ENCODE measurements at places on chromosomes 2 and 18. TPM values are rescaled to one million over a fixed set of nuclear protein-coding genes. Genes with fewer than 3 reads are reported as not detected.

Gene DLX2
- total RNA-seq, result 0.55 TPM

Gene TEKT4
- not detected for total RNA-seq

DNA sequence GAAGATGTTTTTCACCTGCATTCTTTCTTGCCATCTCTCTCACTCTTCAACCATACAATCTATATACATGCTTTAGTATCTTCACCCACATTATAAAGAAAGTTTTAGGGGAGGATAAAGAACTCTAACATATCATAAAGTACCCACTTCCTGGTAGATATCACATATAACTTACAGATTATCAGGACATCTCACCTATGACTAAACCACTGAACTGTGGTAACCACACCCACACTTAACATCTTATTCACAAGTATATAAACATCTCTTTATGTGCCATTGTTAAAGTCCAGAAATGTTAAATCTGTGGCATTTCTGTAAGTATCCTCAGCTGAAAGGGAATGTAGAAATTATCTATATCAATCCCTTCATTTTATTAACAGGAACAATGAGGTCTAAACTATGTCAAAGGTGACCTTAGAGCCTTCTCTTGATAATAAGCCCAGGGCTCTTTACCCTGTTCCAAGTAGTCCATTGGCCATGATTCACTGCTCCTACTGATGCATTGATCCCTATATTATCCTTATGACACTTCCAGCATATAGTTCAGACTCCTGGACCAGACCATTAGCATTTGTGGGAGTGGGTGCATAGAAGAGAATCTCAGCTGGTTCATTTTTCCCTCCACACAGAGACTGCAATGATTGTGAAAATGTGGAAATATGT, 182.4 kb downstream of the SUCLG1 start:
- no peaks in the 10 kb centered on the region for H3K36me3 ChIP-seq
- peaks cover 27% of the 10 kb centered on the region for H3K27me3 ChIP-seq
- DNase-seq, result no peak
- H3K4me3 ChIP-seq, result no peak overlapping the region
- peaks cover 10% of the 10 kb centered on the region for H3K4me1 ChIP-seq

Gene GPR39
- 0.74 TPM for total RNA-seq

Gene C2orf80
- total RNA-seq, result 0.39 TPM

DNA sequence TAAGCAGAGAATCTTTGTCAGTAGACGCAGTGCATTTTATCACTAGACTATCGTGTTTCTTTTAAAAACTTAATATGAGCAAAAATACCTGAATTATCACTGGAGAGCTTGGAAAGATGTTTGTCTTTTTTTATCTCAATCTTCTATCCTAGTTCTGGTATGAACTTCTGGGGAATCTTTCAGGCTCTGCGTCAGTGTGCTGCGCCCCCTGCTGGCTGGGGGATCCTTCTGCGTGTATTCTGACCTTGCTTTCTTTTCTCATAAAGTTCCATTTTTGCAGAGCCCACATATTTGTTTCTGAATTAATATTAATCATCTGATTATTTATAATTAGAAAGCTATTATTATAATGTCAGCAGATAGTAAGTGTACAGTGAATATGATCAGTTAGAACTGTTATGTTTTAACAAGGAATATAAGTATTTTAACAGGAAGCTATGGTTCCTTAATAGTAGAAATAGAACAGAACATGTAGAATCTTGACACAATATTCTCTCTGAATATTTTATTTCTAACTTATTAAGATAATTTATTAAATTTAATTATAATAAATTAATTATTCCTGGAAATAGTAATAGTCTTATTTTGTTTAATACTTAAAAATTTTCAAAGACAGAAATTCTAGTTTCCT, 945.0 kb upstream of the CRIM1 start:
- peak; percentile 65 for DNase-seq
- no peak overlapping the region for H3K4me3 ChIP-seq
- no peaks in the 10 kb centered on the region for H3K27me3 ChIP-seq
- H3K4me1 ChIP-seq, result peaks cover 20% of the 10 kb centered on the region
- H3K36me3 ChIP-seq, result peaks cover 4% of the 10 kb centered on the region
- no peak overlapping the region for H3K27ac ChIP-seq

DNA sequence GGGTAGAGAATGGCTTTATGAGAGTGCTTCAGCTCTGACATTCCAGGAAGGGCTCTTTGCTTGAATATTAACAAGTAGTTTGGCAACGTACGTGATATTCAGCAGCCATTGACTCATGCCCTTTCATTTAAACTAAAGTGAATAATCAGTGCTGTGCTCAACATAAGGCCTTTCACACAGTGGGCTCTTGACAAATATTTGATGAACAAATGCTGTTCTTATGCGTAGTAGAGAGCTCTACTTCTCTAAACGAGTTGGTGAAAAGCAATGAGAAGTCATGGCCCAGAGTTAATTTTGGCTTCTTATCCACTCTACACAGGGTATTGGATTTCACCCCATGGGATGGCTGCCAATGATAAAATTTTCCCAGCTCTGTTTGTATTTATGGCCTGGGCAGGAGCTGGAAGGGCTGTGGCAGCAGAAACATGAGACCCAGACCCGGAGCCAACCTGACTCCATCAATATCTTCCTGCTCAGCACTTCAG, 338.9 kb downstream of the CCDC85A start:
- no peak for DNase-seq
- H3K4me1 ChIP-seq, result 0 out of 2 replicates have a peak, but pooled peaks cover 2% of the 10 kb centered on the region
- no peak overlapping the region for H3K27ac ChIP-seq
- H3K36me3 ChIP-seq, result no peaks in the 10 kb centered on the region

Gene ANKRD12
- 44.7 TPM for total RNA-seq

GRCh38 chr2:28624793-28625701, 126.6 kb upstream of the PPP1CB start:
- DNase-seq, result no peak
- peak overlapping the region; percentile 78 for H3K27ac ChIP-seq
- H3K36me3 ChIP-seq, result no peaks in the 10 kb centered on the region

Gene BOK
- 37.4 TPM for total RNA-seq

GRCh38 chr2:11131166-11131920, 23.9 kb upstream of the SLC66A3 start:
- no peak overlapping the region for H3K27ac ChIP-seq
- peaks cover 10% of the 10 kb centered on the region for H3K27me3 ChIP-seq
- H3K4me3 ChIP-seq, result no peak overlapping the region
- no peak for DNase-seq
- H3K36me3 ChIP-seq, result no peaks in the 10 kb centered on the region

DNA sequence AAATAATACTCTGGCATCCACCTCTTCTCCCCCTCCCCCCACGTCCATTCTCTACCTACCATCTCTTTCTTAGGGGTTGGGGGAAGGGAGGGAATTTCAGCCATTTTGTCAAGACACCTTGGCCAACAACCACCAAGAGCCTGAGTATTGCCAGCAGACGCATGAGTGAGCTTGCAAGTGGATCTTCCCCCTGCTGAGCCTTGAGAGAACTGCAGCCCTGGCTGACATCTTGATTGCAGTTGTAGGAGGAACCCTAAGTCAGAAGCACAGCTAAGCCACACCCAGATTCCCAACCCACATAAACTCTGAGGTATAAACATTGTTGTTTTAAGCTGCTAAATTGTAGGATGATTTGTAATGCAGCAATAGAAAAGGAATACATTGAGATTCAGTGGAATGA, 165.6 kb downstream of the TMEFF2 start:
- H3K27ac ChIP-seq, result no peak overlapping the region
- peaks cover 39% of the 10 kb centered on the region for H3K4me1 ChIP-seq
- DNase-seq, result peak; percentile 67
- no peaks in the 10 kb centered on the region for H3K27me3 ChIP-seq
- H3K4me3 ChIP-seq, result no peak overlapping the region
- H3K36me3 ChIP-seq, result no peaks in the 10 kb centered on the region

DNA sequence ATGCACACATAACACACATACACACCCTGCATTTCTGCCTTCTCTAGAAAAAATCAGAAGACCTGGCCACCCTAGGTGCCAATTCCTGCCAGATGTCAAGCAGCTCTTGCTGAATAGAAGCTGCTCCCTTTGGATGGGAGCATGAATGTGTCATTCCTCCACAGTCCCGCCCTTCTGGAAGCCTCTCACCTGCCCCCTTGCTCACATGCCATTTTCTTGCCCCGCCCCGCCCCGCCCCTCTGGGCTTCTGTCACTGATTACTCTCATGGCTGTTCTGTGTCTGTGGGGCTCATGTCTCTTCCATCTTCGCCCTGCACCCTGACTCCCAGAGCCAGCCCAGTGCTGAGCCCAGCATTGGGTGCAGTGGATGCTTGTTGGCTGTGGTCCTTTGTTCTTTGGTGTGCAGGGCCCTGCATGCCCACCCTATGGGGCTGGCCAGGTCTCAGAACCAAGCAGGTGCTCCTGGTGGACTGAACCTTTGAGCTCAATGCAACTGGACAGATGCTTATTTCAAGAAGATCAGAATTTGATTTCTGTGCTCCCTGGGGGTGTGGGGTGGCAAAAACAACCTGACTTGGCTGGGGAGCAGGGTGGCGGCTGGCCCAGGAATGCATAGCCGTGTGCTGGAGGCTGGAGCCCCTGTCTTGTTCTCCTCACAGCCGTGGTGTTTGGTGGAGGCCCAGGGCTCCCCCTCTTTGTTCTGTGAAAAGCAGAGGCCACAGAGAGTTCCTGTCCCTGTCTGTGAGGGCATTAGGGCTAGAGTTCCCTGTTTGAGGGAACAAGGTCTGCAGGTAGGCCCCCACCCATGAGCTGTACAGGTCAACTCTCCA, 140.6 kb upstream of the GLI2 start:
- peaks cover 41% of the 10 kb centered on the region for H3K4me1 ChIP-seq
- H3K4me3 ChIP-seq, result no peak overlapping the region
- no peak overlapping the region for H3K27ac ChIP-seq
- peak; percentile 59 for DNase-seq
- H3K27me3 ChIP-seq, result peaks cover 36% of the 10 kb centered on the region
- no peaks in the 10 kb centered on the region for H3K36me3 ChIP-seq

Gene RSAD2
- not detected for total RNA-seq

Gene SCG2
- total RNA-seq, result 0.07 TPM
